Frontal cortex (tissue), 4 donors: ENCODE measurements at places on chromosomes 13 and 19. TPM values are rescaled to one million over a fixed set of nuclear protein-coding genes. Genes with fewer than 3 reads are reported as not detected.

The SBSN gene
- not detected for total RNA-seq

The NTF4 gene
- total RNA-seq, result not detected

The BCAM gene
- total RNA-seq, result 5.7 TPM

The CDKN2D gene
- 73.0 TPM for total RNA-seq

The LIM2 gene
- not detected for total RNA-seq

The HRC gene
- 0.41 TPM for total RNA-seq

The ZNF415 gene
- total RNA-seq, result 23.6 TPM

The DOCK6 gene
- 4.1 TPM for total RNA-seq

The TMEM238 gene
- 0.41 TPM for total RNA-seq

The UBE2L5 gene
- not detected for total RNA-seq

The LILRB2 gene
- not detected for total RNA-seq

The CNN1 gene
- total RNA-seq, result 1.2 TPM

The ZNF90 gene
- 2.0 TPM for total RNA-seq

The METTL21C gene
- total RNA-seq, result 0.41 TPM

The ZNF208 gene
- total RNA-seq, result 7.3 TPM

The WDR87 gene
- total RNA-seq, result not detected

The GMIP gene
- 15.1 TPM for total RNA-seq

The CATSPERD gene
- 0.41 TPM for total RNA-seq

The CYP4F12 gene
- 0.41 TPM for total RNA-seq
